GM12892 (cell line): ENCODE measurements at places on chromosomes 5 and 9.

GRCh38 chr5:95962785-95963184 is 1.1 kb upstream of the ELL2 start:
- DNase-seq, result no peak

GRCh38 chr5:61148515-61148914 is 13.8 kb downstream of the SMIM15 start:
- no peak for DNase-seq

DNA sequence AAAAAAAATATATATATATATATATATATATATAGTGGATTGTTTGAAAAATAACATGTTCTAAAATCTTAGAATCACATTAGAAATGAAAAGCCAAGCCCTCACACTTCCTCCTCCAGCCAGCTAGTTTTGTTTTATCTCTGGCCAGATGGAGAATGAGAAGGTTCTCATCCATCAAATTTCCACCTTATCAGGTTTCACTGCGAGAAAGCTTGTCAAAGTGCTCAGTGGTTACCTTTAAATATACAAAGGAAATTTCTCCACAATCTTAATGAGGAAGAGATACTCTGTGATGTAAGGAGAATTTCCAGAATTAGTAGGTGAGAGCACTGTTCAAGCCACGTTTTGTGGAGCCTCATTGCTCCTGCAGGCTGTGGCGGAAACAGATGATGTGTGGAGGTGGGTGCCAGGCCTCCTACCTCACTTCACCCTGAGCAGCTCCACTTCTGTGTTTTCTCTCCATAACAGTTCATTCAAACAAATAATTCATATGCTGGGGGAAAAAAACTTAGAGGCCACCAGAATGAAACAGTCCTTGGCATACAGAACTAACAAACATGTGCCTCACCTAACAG is 71.9 kb downstream of the CDK5RAP2 start:
- no peak for DNase-seq

DNA sequence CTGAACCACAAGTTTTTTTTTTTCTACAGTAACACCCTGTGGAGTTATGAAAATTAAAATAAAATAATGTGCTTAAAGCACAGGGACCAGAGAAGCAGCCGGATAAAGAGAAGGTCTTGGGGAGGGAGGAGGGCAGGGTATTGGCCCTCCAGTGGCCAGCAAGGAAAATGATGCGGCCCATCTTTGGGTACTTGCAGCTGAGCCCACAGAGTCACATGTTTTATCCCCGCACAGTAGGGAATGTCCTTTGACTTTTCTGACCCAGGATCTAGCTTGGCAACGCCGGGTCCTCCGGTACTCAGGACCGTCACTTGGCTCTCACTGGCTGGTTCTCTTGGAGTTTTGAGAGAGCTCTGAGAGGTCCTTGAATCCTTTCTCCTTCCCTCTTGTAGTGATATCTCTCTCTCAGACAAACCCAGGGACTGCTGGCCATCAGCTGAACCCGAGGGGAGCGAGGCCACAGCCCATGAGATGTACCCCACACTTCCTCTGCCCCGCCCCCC is 35.3 kb upstream of the HSPA9 start:
- no peak for DNase-seq

DNA sequence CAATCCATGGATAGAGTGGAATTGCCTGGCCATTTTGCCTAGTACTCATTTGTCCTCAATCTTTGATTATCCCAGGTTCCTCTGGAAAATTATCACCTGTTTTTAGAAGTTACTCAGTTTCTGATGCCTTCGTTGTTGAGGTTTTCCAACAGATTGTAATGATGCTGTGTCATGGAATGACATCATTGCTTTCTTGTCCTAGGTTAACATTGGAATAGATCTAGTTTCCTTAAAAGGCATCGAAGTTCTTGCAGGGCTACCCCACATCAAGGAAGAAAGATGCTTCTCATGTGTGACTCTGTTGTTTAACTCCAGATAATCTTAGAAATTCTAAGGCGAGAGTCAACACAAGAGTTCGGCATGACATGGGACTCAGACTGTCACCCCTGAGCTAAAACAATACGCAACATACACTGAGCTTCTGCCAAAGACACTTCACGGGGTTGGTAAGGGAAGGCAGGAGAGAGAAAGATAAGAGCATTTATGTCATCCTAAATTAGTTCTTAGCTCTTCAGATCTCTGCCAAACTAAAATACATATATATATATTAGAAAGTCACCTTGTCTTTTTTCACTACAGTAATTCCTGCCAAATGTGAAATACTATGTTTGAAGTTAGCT is 293.2 kb upstream of the WWC1 start:
- no peak for DNase-seq

DNA sequence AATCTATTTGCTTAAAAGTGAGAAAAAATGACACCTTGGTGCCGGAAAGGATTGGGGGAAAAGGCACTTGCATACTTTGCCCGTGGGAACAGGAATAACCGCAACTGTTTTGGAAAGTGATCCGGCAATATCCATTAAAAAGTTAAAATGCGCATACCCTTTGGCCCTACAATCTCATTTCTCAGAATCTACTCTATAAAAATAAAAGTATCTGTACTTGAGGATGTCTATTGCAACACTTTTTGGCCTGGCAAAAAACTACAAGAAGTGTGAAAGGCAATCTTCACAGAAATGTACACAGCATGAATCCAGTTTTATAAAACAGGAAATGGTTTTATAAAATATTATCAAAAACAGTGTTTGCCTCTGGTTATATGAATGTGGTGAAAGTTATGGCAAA is 58.3 kb upstream of the NFIL3 start:
- DNase-seq, result no peak
